Common myeloid progenitor, CD34-positive (primary cell): ENCODE measurements at places on chromosomes 12 and 14.
A peak's percentile ranks its signal among the peaks of the same experiment; 100 is the strongest.

DNA sequence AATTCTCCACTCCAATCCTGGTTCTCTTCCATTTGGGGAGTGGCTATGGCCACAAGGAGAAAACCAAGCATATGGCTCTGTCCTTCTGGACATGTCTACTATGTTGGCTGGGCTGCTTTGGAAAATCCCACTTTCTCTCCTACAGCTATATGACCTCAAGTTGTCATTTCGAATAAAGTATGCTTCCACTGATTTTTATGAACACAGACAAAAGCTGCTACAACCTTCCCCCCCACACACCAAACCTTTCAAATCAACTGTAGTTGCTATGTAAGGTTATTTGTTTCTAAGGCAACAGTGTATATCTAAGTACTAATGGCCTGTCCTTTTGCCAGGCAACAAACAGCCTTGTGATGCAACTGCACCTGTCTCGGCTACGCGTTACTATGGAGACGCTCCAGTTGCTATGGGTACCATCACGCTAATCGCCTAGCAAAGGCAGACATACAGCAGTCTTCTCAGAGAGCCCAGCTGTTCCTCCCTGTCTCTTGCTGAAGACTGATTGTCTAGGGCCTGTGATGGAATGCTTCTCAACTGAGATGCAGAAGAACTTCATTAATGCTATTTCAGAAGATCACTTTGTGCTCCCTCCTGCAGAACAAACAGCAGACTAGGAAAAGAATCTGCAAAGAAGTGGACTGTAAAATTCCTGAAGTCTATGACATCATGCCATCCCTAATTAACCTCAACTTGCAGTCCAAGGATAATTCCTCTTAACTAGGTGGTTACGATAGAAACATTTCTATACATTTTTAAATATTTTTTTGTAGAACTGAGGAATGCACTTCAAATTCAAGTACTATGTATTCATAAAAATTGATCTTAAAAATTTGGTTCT lies 67.6 kb downstream of the FOXN3 start:
- H3K27ac ChIP-seq, result peak overlapping the region; percentile 28
- H3K4me1 ChIP-seq, result peaks cover 41% of the 10 kb centered on the region
- no peaks in the 10 kb centered on the region for H3K27me3 ChIP-seq
- DNase-seq, result peak; percentile 94

- no peak overlapping the region for H3K4me3 ChIP-seq
- H3K27me3 ChIP-seq, result no peaks in the 10 kb centered on the region
- H3K27ac ChIP-seq, result no peak overlapping the region
- DNase-seq, result no peak
Observed at GRCh38 chr12:1466481-1467154, 127.8 kb downstream of the FBXL14 start.

DNA sequence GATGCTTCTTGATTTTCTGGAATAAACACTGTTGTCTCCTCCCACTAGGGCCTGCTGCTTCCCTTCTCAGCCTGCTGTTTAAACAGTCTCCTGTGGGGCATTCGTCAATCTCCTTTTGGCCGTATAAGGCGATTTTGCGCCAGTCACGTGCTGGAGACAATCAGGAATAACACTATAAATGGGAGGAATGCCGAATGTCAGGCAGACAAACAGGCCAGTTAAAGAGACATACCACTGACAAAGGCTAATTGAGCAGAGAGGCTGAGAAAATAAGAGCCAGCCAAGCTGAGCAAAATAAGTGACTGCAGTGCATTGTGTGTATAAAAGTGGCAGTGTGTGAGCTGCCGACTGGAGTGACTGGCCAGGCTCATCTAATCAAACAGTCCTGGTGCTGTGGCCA lies 23.3 kb downstream of the DMAC2L start:
- H3K36me3 ChIP-seq, result peaks cover 11% of the 10 kb centered on the region
- H3K4me1 ChIP-seq, result peaks cover 13% of the 10 kb centered on the region
- no peak overlapping the region for H3K27ac ChIP-seq
- no peak overlapping the region for H3K4me3 ChIP-seq

- H3K27me3 ChIP-seq, result no peaks in the 10 kb centered on the region
- H3K36me3 ChIP-seq, result no peaks in the 10 kb centered on the region
- H3K27ac ChIP-seq, result no peak overlapping the region
- no peaks in the 10 kb centered on the region for H3K4me1 ChIP-seq
Observed at GRCh38 chr14:44730860-44731259, 223.8 kb upstream of the FSCB start.

DNA sequence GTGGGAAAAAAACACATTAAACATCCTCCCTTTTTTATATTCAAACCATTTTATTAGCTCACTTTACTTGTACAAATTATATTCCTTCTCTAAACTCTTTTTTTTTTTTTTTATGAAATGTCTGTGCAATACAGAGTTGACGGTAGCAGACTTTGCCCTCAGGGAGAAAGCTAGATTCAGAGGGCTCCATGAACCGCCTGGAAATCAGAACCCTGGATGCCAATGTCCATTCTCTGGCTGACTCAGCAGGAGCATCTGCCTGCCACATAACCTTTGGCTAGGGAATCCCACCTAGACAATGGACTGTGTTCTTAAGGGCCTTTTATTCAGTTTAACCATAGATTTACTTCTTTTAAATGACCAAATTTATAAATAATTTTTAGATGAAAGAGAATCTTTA lies 467.0 kb downstream of the MDGA2 start:
- H3K4me3 ChIP-seq, result no peak overlapping the region
- no peak overlapping the region for H3K27ac ChIP-seq
- no peaks in the 10 kb centered on the region for H3K36me3 ChIP-seq

DNA sequence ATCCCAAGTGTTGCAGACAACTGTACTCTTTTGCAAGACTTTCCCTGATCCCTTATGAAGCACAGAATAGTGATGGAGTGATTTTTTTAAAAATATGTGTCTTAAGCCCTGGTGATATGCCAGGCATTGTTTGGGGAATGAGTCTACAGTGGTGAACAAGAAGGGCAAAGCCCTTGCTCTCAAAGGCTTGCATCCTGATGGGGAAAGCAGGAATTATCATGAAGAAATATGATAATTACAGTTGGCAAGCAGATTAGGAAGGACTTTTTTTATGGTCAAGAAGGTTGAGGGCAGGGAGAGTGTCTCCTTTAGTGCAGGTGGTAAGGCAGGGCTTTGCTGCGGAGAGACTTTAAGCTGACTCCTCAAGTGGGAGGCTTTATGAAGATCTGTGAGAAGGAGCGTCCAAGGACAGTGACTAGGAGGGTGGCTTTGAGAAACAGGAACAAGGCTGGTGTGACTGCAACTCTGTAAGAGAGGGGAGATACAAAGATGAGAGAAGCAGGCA lies 100.2 kb downstream of the SYNE2 start:
- DNase-seq, result no peak
- H3K4me3 ChIP-seq, result no peak overlapping the region
- H3K27me3 ChIP-seq, result no peaks in the 10 kb centered on the region

GRCh38 chr12:28575593-28576205 lies 385.4 kb downstream of the CCDC91 start:
- no peaks in the 10 kb centered on the region for H3K27me3 ChIP-seq
- H3K36me3 ChIP-seq, result no peaks in the 10 kb centered on the region
- H3K4me3 ChIP-seq, result no peak overlapping the region
- H3K27ac ChIP-seq, result no peak overlapping the region
- H3K4me1 ChIP-seq, result no peaks in the 10 kb centered on the region
- no peak for DNase-seq
